ENCODE measurements at places on chromosomes 1 and 21.
A peak's percentile ranks its signal among the peaks of the same experiment; 100 is the strongest.

DNA sequence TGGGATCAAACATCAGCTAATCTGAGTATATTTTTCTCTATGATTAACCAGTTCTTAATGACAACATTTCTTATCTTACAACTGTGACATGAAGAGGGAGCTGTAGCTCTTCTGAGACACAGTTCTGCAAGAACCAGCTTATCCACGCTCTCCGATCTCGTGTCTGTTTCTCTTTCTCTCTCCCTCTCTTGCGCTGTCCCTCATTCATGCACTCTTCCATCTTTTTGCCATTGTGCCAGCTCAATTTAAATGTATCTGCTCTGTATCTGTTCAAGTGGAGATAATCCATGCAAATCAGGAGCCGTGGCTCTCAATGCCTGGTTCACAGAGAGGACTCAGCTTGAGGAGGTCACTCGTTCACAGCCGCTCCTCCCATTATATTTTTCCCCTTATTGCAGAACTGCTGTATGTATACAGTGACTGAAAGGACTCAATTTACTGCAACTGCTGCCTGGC is 494.7 kb upstream of the ADGRL2 start:
- DNase-seq: peak; percentile 54

DNA sequence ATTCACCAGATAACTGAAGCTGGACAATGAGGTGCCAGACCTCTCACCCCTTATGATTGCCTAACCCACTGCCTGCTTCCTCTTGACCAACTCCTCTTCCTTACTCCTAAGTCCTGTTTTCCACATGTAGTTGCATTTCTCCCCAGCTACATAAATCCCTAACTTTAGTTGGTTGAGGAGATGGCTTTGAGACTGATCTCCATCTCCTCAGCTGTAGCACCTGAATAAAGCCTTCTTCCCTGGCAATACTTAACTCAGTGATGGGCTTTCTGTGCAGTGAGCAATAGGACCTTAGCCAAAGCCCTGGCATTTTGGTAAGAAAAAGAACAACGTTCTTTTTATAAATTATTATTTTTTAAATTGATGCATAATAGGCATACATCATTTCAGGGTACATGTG is 691.1 kb downstream of the MATN1 start:
- no peak for DNase-seq

GRCh38 chr1:171904778-171905450 is 63.6 kb downstream of the DNM3 start:
- no peak for DNase-seq

DNA sequence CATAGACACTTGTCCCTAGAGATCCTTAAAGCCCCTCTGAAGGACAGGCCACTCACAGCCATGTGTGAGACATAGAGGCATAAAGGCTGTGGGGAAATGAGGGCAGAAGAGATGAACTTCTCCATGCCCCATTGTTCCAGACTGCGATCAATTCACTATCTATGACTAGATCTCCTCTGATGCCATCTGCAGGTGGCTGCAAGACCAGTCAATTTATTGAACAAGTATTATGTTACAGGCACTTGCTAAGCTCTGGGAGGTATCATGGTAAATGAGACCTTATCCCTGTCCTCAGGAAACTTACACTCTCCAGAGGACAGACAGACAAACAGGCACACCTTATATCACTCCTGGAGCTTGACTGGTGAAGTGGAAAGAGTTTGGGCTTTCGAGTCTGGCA is 22.9 kb downstream of the UBIAD1 start:
- DNase-seq: no peak

DNA sequence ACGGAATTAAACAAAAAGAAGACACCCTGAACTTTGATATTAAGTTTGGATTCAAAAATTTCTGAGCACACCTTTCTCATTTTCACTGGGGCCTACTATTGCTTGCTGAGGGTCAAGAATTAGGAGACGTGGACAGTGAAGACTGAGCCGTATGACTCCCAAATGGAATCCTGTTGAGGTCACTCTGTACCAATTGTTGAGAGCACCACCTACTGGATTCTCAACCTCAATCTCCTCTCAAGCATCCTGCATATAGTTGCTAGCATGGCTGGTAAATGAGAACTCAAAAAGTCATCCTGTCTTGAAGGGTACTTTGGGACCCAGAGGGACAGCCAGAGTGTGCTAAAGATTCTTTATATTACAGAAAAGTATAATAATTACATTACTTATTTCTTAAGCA is 20.2 kb upstream of the MTR start:
- peak; percentile 34 for DNase-seq

DNA sequence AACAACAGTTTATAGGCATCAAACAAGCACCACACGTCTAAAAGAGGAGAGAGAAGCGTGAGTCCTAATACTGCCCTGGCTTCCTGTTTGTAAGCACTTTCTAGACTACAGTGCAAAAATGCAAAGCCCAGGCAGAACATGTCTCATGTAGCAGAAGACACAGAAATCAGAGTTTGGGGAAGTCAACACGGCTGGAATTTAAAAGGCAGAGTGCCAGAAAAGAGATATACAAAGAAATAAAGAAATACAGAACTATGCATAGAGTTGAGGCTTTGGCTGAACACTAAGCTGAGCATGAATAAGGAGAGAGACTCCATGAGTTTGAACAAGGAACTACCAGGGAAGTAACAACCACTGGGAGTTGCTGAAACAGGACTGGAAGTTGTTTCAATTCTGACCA is 566.6 kb upstream of the NR5A2 start:
- no peak for DNase-seq
